CD8-positive, alpha-beta memory T cell (primary cell): ENCODE measurements at places on chromosomes 6 and 20.

- peak; percentile 31 for DNase-seq
Observed at GRCh38 chr20:46562373-46563169, 12.1 kb upstream of the OCSTAMP start.

GRCh38 chr6:135087403-135087802 lies 32.8 kb upstream of the HBS1L start:
- no peak for DNase-seq

- DNase-seq = no peak
Observed at GRCh38 chr6:122388945-122389344, 10.5 kb upstream of the HSF2 start.

GRCh38 chr20:64093013-64093503 lies 8.9 kb upstream of the LKAAEAR1 start:
- DNase-seq = no peak

- no peak for DNase-seq
Observed at GRCh38 chr6:113188962-113189361, 668.2 kb upstream of the MARCKS start.

GRCh38 chr20:63134201-63134612 lies 81.7 kb downstream of the YTHDF1 start:
- no peak for DNase-seq

DNA sequence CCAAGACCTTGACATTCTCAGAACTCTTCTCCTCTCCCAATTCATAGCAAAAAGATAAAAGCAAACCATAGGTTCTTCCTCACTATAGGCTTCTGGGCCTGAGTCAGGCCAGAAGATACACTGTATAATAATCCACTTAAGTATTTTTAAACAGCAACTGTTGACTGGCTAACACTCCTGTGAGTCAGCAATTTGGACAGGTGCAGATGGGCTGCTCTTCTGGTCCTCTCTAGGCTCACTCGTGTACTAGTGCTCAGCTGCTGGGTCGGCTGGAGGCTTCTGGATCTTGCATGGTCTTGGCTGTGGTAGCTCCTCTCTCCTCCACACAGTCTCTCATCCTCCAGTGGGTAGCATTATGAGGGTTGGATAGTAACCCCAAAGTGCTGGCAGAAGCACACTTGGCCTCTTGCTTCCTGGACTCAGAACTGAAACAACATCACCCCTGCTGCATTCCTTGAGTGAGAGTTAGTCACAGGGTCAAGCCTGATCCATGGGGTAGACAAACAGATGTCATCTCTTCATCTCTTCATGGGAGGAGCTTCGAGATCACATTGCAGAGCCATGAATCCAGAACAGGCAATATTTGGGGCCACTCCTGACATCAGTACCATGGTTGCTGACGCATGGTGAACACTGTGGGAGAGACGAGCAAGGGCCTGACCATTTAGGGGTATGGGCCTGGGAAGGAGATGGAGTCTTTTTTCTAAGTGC lies 86.9 kb downstream of the C6orf118 start:
- no peak for DNase-seq

- peak; percentile 64 for DNase-seq
Observed at GRCh38 chr20:35994994-35995453, 26.6 kb downstream of the CNBD2 start.

DNA sequence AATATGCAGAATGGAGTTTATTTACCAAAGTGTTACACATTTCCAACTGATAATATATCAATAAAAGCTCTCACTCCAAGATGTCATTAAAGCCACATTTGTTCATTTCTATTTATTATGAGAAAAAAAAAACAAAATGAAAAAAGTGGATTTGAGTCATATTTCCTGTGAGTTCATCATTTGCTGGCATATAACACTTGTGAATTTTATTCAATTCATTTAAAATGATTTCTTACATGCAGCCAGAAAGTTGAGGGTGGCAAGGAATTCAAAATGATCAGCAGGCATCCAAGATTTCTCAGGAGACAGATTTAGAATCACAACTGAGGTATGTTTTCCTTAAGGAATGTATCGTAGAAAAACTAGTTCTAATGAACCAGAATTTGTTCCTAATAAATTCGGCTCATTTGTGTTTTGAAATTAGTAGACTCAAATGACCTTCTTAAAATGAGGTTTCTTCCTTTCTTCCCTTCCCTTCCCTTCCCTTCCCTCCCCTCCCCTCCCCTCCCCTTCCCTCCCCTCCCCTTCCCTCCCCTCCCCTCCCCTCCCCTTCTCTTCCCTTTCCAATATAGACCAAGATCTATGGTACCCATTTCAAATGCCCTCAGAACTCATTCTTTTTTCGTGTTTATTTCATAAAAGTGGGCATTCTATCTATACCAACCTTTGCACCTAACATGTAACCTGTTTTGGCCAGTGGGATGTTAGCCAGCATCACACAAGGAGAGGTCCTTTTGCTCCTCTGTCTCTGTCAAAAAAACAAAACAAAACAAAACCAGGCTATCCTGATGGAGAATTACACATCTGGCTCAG lies 357.9 kb upstream of the TSHZ2 start:
- no peak for DNase-seq

- DNase-seq = no peak
Observed at GRCh38 chr6:52666071-52666470, 4.8 kb upstream of the TMEM14A start.

DNA sequence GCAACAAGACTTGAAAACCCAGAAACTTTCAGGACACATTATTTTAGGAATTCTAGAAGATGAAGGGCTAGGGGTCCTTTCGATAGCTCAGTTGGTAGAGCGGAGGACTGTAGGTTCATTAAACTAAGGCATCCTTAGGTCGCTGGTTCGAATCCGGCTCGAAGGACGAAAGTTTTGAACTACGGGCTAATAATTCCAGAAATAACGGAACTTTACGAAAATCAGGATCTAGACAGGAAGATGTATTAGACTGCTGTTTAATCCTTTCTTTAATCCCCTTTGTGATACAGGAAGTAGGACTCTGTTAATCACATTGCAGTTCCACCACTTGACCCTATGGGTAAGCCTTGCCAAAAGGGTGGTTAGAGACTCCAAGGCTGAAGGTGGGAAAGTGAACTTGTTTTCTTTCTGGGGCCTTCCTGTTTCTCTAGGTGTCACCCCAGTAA lies 21.2 kb upstream of the ABT1 start:
- no peak for DNase-seq

DNA sequence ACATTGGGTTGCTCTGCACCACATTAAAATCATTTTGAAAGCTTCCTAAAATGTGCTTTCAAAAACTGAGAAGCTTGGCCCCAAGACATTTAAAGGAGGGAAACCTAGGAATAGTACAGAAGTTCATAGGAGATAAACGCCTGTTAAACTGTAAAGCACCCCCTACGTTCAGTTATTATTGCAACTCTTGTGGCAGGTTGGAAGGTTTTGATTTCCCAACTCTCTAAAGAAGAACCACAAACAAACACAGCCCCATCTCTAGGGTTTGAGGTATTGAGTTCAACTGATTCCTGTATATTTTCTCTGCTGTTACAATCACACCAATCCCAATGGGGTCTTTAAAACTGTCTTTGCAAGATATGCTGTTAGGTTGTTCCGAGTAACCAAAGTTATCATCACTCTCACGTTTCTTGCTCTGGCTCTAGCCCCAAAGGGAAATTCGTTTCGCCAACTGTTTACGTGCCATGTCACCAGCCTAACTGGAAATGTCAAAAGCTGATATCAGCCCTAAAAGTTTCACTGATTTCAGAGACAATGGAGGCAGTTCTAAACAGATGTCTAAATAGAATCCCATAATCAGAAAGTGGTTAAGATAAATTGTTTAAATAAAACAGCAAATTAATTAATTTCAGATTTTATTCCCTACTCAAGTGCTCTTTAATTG lies 12.1 kb downstream of the TFAP2A start:
- no peak for DNase-seq

GRCh38 chr6:157246048-157246630 lies 77.2 kb downstream of the TMEM242 start:
- no peak for DNase-seq

DNA sequence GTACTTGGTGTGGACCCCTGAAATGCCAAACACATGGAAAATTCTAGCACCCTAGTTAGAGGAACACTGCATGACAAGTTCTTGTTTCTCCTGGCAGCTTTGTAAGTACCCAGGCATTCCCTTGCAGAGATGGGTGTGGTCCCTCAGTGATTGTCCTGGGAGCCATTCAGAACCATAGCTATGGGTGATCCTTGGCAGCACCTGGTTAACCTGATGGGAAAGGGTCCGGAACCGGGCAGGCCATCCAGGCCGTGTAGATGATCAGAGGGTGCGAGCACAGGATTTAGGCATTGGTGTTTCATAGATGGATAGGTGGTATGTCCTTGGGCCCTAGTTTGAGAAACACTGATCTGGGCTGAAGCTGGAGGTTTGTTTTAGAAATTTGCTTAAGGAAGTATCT lies 95.8 kb downstream of the RPP40 start:
- no peak for DNase-seq

DNA sequence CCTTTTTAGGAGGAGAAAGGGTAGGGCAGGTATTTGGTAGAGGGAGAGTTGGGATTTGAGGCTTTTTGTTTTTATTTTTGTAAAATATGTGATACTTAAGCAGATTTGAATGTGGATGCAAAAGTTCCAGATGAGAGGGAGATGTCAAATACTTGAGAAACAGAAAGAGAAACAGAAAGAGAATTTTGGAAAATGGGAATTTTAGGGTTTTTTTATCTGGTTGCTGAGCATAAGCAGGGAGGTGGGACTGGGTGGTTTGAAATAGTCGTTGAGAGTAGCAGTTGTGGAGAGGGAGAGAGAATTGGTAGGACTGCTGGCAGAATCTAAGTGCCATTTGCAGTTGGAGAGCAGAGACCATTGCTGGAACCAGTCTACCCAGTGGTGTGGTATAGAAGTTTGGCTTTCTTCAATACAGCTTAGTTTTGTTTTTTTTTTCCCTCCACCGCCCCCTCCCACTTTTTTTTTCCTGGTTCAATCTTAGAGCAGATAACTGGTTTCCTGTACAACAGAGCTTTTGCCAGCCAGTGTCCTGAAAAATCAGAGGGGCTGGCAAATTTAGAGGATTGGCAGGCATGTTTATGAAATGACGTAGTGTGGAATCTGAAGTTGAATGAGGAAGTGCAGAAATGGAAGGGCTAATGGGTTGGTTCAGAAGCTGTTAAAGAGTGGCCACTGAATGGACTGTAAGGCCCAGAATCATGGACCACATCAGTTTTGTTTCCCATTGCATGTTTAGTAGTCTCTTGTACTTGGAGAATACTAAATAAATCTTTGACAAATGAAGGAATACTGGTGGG lies 68.7 kb downstream of the ATRN start:
- no peak for DNase-seq

GRCh38 chr20:10338426-10339180 lies 95.4 kb downstream of the MKKS start:
- no peak for DNase-seq

- no peak for DNase-seq
Observed at GRCh38 chr6:16689788-16690607, 71.3 kb downstream of the ATXN1 start.

GRCh38 chr20:25484224-25484846 lies 76.9 kb downstream of the GINS1 start:
- no peak for DNase-seq

DNA sequence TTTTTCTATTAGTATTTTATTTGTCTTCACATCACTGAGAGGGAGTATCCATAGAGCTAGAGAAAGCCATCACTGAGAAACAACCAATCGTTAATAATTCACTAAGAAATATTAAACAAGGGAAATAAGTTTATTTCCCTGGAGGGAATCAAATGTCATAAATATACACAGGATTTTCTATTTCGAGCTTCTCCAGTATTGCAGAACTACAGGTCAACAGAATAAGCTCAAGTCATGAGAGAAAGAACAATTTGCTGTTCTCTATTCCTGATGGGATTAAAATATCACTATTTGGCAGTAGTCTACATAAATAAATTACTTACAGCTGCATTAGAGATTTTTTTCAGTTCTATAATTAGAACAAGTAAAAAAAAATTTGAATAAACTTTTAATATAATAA lies 2.2 kb upstream of the FAM162B start:
- DNase-seq = no peak

DNA sequence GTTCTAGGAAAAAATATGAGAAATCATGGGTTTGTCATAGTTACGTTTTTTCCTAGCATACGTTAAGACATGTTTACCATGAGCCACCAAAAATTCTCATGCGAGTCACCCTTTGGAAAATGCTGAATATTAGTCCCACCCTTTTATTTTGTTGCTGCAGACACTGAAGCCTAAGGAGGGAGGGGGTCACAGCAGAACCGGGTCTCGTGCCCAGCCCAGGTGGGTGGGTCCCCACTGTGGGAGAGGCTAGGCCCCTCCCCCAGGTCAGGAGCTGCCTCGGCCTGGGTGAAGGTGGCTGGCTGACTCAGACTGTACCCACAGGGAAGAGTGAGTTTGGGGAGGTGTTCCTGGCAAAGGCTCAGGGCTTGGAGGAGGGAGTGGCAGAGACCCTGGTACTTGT lies 26.2 kb upstream of the SRF start:
- DNase-seq = no peak

GRCh38 chr6:6588064-6588923 lies at the start of gene LY86:
LY86 (plus strand) TSS chr6:6588720; CDS start chr6:6588735, 15 bp downstream.
- DNase-seq = no peak

DNA sequence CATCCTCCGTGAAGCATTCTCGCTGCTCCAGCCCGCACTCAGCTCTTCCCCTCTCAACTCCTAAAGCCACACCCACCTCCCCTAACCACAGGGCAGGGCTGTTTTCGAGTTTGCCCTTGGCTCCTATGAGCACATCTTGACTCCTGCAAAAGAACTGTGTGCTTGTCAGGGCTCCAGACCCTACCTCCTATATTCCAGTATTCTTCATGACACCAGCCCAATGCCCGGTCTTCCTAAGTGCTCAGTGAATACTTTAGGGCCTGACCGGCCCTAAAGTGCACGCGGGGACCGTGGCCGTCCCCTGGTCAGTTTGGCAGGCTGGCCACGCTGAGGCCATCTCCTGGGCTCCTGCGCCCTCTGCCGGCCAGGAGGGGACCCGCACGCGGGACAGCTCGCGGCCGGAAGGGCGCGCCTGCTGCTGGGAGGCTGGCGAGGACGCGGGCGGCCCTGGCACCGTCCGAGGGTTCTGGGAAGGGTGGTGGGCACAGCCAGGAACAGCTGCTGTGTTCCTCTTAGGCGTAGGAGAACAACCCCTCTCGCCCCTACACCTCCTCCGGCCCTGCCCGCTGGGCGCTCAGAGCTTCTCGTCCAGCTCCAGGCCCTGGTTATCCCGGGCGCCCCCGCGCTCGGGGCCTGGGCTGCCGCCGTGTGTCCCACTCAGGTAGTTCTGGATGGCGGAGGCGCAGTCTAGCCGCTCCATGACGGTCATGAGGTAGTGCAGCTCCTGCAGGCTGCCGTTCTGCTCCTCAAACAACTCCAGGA lies 11.0 kb downstream of the UNC5CL start:
- DNase-seq = peak; percentile 68

DNA sequence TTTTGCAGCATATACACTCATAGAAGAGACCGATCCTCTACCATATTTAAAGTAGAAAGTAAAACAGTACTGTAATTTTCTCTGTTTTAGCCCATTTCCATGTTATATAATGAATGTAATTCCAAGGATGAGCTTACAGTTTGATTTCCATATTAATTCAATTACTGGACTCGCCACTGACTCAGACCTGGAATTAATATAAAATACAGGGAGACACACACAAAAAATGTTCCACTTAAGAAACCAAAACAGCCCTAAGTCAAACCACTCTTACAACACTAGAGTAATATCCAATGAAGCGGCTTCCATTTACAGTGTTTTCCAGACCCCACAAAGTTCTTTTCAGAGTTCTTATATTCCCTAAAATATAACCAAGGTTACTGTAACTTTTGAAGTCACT lies 110.6 kb downstream of the BACH2 start:
- DNase-seq = no peak

GRCh38 chr20:41138475-41139226 lies 1.3 kb downstream of the PLCG1 start:
- peak; percentile 71 for DNase-seq

GRCh38 chr6:22067122-22067521 lies 229.7 kb downstream of the PRL start:
- DNase-seq = no peak
